ENCODE measurements at places on chromosomes 7 and 10.

DNA sequence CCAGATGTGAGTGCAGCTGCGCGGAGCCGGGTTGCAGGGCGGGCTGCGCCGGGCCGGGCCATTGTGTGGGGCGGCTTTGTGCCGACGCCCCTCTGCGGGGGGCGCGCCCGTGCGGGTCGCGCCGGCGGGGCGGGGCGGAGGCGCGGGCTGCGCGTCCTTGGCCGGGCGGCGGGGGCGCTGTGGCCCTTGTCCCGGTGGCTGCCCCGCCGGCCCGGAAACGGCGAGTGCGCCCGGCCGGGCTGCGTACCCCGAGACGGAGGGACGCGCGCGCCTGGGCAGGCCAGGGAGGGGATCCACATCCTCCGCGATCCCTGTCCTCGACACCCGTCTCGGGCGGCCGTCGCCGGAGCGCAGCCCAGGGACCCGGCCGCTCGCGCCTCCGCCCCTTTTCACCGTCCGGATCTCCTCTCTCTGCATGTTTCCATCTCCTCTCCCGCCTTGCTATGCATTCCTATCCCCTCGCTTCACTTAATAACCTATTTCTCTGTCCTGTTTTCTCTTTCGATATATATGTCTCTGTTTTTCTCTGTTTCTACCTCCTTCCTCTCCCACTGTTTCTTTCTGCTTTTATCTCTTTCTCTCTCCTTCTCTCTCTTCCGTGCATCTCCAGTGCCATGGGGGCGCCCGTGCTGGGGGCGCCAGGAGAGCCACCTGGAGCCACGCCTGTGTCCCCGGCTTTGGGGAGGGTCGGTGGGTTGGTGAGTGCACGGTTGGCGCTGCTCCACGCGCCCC is 765 bp downstream of the PFKFB3 start:
- no peak for DNase-seq

GRCh38 chr7:66629222-66630062 is 761 bp downstream of the KCTD7 start:
- no peak for DNase-seq

DNA sequence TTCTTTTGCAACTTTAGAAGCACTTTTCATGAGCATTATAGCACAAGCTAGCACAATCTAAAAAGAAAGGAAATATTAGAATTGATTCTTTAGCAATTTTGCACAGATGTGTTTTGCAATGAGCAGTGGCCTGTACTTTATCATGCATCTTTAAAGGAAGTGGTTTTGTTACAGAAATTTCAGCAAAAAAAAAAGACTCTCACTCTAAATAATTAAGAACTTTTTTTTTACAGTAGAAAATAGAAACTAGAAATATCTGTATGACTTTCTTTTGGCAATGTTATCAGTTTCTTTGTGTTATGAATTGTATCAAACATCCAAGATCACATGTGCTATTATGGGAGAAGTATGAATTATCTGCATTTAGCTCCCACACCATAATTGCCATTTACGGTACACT is 195.7 kb upstream of the KLF6 start:
- no peak for DNase-seq

DNA sequence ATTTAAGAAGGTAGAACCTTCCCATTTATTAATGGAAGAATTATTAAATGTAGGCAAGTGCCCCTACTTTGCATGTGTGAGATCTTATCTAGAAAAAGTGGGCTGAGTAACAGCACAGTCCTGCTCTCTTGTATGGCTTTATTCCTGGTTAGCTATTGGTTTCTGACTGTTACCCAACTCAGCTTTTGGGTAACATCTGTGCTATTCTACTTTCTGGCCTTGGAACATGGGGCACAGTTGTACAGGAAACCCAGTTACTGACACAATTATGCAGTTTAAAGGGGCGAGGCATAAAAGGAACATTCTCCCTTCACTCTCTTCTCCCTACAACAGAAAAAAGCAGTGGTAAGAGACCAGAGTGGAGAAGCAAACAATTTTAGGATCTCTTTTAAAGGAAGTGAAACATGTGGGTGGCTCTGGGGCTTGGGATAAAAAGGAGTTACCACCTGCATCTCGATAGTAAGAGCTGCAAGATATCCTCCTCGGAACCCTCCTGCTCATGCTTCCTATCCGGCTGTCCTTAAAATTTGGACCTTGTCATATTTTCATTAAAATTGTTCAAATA is 16.0 kb downstream of the NUDT5 start:
- DNase-seq = no peak

DNA sequence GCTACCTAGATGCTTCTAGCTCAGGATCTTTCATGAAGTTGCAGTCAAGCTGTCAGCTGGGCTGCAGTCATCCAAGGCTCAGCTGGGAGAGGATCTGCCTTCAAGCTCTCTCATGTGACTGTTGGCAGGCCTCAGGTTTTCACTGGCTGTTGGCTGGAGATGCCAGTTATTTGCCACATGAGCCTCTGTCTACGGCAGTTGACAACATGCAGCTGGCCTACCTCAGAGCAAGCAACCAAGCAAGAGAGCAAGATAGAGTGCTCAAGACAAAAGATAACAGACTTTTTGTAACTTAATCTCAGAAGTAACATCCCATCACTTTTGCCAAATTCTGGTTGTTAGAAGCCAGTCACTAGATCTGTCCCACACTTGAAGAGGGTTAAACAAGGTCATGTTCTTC is 125.8 kb downstream of the TPST1 start:
- no peak for DNase-seq

DNA sequence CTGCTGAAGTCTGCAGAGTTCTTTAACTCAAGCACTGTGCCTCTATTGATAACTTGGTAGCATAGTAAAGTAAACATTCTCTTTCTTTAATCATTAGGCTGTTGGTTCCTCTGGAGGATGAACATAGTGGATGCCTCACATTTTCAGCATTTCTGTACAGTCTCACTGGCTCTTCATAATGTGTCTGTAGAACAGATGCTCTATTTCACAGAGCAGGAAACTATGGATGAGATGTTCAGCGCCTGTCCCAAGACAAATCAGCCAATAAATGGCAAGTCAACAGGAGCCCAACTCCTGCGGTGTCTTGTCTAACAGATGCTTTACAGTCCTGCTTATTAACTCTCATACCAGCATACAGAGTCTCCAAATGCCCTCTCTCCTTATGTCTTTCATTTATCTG is 36.5 kb downstream of the NRBF2 start:
- no peak for DNase-seq

- DNase-seq = no peak
Observed at GRCh38 chr7:54904986-54905385, 113.8 kb upstream of the EGFR start.

GRCh38 chr7:47847207-47847606 is 101.1 kb downstream of the PKD1L1 start:
- no peak for DNase-seq

- DNase-seq = no peak
Observed at GRCh38 chr7:82701949-82702348, 258.4 kb upstream of the CACNA2D1 start.

GRCh38 chr10:80454513-80455460 is 677 bp downstream of the TSPAN14 start:
- no peak for DNase-seq

GRCh38 chr10:70054902-70055301 is 2.3 kb downstream of the MACROH2A2 start:
- DNase-seq = no peak

DNA sequence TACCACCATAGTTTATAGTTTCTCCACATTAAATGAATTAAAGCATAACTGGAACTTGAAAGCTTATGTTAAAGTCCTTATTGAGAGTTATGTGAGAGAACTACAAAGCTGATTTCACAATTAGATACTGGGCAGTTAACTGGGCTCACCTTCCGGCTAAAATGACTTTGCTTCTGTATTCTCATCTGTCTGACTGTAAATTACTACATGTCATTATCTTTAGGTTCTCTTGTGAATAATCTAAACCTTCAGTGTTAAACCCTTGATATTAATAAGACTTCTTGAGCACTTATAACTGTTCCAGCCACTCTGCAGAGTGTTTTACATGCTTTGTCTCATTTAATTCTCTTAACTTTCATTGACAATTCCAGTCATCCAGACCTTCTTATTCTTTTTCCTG is 3.9 kb downstream of the KLHL7 start:
- no peak for DNase-seq

GRCh38 chr7:30382607-30383006 is 96.0 kb downstream of the NOD1 start:
- DNase-seq = no peak

GRCh38 chr10:29268011-29268410 is 20.9 kb upstream of the LYZL1 start:
- DNase-seq = no peak

DNA sequence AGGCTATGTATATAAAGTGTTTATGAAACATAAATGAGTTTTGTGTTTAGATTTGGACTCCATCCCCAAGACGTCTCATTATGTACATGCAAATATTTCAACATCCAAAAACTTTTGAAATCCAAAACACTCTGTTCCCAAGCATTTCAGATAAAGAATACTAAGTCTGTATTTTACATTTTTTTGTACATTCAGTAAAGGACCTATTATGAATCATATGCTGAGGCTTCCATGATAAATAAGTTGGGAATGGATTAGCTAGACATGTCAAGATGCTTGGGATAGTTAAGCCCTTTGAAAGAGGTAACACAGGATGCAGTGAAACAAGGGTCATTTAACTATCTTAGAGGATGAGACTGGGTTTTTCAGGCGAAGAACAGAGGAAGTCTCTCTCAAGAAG is 262.9 kb downstream of the SNX13 start:
- DNase-seq = no peak

- peak; percentile 20 for DNase-seq
Observed at GRCh38 chr7:28272461-28272877, 91.9 kb upstream of the JAZF1 start.

DNA sequence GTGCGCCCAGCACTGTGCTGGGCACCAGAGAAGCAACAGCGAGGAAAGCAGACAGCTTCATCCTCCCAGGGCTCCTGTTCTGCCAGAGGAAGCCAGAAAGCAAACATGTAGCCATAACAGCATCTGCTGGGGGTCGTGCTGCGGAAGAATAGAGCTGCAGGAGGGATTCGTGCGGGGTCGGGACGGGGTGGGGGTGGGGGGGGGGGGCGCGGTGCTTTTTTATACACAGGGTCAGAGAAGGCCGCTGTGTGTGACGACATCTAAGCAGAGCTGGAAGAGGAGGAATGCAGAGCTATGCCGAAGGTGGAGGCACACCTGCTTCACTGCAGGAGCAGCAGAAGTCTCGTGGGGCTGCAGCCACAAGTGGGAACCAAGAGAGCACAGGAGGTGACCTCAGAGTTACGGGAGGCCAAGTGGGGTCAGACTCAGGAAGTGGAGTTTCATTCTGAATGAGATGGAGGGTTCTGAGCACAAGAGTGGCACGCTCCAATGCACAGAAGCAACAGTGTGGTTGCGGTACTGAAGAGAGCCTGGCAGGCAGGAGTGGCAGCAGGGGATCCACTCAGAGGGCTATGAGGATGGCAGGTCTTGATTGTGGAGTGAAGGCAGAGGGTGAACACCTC is 11.1 kb downstream of the PKD1L1 start:
- DNase-seq = no peak

GRCh38 chr7:50317697-50318669 is 13.5 kb downstream of the IKZF1 start:
- DNase-seq = no peak

GRCh38 chr7:146831875-146832274 is 715.3 kb downstream of the CNTNAP2 start:
- no peak for DNase-seq

GRCh38 chr7:148265896-148266295 is 324.7 kb upstream of the C7orf33 start:
- no peak for DNase-seq

DNA sequence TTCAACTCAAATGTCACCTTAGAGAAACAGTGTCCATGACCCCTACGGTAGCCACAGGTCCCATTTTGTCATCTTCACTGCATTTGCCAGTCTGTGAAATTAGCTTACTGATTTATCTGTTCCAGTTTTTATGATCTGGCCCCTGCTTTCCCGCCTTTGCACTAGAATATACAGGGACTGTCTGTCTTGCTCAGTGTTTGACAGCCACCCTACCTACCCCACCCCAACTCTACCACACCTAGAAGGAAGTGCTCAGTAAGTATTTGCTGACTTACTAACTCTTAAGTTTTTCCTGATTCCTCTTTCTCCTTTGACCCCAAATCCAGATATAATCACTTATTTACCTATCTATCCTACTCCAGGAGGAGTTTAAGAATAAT is 49.5 kb downstream of the CREB3L2 start:
- DNase-seq = no peak

DNA sequence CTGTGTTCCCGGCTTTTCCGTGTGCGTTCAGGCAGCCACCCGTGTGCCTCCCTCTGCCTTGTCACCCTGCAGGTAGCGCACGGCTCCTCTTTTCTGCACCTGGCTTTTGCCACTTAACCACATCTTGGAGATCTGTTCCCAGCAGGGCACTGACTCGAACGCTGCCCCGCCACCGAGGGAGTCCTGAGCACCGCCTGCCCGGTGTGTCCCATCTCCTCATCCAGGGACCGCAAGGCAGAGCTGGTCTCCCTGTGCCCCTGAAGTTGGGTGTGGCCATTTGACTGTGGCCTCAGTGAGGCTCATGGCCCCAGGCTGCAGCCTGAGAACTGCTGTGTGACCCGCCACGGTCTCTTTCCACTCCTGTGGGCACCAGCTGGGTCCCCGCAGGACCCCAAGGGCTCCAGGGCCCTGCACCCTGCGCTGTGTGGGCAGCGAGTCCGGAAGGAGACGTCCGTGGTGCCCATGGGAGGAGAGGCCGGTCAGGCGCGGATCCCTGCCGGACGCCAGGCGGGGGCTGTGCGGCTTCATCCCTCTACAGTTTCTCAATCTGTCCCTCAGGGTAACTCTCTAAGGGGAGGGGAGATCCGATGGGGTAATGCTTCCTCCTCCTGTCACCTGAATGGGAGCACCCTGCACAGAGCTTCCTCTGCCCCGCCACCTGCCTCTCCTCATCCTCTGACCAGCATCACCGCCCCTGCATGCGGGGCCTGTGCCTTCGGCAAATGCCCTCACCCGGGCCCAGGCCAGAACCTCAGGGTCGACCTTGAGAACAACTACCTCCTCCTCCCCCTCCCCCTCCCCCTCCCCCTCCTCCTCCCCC is 1.8 kb upstream of the INTS1 start:
- no peak for DNase-seq

GRCh38 chr10:22245567-22245966 is 27.8 kb upstream of the EBLN1 start:
- no peak for DNase-seq

GRCh38 chr7:55018361-55019190 is at the start of gene EGFR:
Gene EGFR (plus strand): TSS chr7:55019017. CDS start chr7:55019278, 261 bp downstream.
- DNase-seq = peak; percentile 64

DNA sequence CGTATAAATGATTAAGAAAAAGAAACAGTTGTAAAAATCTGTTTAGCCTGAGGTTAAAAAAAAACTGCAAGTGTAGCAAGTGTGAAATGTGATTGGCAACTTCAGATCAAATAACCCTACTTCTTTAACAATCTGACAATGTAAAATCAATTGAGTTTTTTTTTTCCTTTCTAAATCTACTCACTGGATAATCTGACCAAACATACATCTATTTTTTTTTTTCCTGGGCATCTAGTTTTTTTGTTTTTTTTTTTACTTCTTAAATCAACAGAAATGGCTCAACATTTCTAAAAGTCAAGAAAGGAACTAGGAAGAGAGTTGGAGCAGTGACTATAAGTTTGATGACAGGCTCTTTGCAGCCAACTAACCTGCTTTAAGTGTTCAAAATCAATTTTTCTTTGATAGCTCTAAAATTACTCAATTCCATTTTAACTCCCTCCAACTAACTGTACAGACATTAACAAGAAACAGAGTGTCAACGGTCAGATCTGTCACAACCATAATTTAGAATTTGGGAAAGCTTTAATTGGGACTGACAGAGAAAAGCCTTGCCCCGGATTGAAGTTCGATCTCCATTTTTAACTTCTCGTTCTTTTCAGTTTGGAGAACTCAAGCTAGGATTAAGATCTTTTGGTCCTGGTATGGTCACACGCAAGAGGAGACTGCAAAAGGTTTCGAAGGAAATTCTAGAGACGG is 1.2 kb downstream of the ARL3 start:
- DNase-seq = no peak

- peak; percentile 77 for DNase-seq
Observed at GRCh38 chr7:94129443-94130140, 125.4 kb upstream of the BET1 start.
